Stimulated activated CD4-positive, alpha-beta T cell treated with anti-CD3 and anti-CD28 coated beads, Interleukin-1b, Interleukin-23, amount 100 ng/mL, for 1 hour (primary cell): ENCODE measurements at places on chromosomes 11 and 22.
A peak's percentile ranks its signal among the peaks of the same experiment; 100 is the strongest.

GRCh38 chr11:131889760-131890581 lies 519.6 kb downstream of the NTM start:
- no peak for DNase-seq

GRCh38 chr11:82854242-82854641 lies 46.0 kb downstream of the PRCP start:
- DNase-seq: no peak

- no peak for DNase-seq
These were observed 13.2 kb downstream of the FAM181B start for GRCh38 chr11:82720267-82721065.

DNA sequence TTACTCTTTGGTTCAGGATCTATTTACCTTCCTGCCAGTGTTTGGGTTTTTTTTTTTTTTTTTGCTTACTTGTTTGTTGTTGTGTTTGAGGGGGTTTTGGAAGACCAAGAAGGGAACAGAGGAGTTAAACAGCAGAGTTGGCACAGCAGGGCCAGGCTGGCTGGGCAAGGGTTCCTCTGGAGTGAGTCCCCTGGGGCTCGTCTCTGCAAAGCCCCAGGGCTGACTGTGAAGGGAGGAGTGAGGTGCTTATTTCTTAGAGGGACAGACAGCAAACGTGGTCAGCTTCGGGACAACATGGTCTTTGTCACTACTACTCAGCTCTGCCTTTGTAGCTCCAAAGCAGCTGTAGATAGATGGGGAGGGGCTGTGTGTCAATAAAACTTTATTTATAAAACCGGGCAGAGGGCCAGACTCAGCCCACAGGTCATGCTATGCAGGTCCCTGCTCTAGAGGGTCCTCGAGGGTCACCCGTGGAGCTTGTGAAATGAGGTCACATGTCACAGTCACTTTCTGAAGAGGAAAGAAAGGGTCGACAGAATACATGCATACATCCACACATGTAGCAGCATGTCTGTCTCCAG lies 1404.7 kb downstream of the BRD1 start:
- DNase-seq: no peak

DNA sequence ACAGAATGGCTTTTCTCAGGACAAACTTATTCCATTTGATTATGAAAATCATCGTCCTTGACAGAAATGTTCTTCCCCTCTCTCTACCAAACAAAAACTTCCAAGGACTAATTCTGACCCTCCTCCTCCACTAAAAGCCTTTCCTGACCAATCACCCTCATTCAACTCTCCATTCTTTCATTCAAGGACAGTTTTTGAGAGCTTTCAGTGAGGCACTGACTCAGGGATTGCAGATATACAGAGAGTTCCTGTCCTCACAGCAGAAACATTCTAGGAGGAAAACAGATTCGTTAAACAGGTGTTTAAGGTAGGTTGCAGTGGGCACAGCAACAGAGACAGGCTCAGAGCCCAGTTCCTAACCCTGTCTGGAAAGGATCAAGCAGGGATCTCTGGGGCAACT lies 41.5 kb downstream of the OR4D9 start:
- DNase-seq: no peak

DNA sequence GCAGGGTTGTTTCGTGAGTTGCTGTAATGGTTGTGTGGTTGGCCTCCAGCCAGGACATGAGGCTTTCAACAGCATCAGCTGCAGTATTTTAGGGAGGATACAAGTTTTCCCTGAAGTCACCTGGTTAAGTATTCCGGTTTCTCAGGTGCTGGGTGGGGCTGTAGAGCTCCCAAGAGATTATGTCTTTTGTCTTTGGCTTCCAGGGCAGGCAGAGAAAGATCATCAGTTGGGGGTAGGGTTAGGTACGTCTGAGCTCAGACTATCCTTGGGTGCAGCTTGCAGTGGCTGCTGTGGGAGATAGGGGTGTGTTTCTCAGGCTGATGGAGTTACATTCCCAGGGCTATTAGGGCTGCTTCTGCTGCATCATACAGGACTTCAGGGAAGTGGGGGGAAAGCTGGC lies 47.5 kb upstream of the MRGPRX1 start:
- no peak for DNase-seq

GRCh38 chr11:75631086-75631730 lies 37.6 kb downstream of the MAP6 start:
- DNase-seq: no peak

DNA sequence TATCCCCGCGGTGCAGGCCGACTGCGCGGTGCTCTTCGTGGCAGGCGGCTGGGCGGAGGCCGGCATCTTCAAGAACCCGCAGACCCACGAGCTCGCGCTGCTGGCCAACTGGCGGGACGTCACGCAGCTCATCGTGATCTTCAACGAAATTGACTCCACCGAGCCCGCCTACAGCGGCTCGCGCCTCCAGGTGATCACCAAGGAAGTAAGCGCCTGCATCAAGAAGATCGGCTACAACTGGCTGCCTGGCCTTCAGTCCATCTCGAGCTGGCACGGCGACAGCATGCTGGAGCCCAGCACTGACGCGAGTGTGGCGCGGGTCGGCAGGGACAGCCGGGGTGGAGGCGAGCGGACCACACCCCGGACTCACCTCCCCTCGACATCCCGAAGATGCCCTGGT lies 53.9 kb upstream of the MTNR1B start:
- DNase-seq: no peak

GRCh38 chr11:75265851-75266531 lies 25.4 kb downstream of the TPBGL start:
- no peak for DNase-seq

GRCh38 chr22:24937114-24937513 lies 9.4 kb downstream of the LHFPL7 start:
- no peak for DNase-seq

- no peak for DNase-seq
These were observed 98.1 kb downstream of the ATXN10 start for GRCh38 chr22:45769569-45770210.

DNA sequence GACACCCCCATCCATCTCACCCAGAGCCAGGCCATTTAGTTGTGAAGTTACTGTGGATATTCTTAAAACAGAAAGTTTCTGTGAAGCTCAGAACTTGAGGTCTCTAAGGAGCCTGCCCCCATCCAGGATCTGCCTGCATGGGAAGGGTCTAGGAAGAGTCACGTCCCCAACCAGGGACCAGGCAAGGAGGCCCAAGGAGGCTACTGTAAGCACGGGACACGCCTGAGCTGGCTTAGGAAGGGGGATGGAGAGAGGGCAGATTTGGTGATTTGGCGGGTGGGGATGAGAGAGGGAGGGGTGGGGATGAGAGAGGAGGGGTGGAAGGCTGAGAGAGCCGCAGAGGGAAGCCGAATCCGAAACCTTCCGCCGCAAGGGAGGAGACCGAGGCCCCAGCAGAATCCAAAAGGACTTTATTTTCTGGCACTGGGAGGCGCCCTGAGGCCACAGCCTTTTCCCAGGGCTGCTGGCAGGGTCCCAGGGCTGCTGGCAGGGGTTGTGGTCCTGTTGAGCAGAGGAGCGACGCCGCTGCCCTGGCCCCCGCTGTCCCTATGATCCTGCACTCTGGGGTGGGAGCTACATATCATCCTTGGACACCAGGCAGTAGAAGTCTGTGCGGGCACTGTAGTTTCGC lies 9.4 kb downstream of the SIGIRR start:
- DNase-seq: no peak

GRCh38 chr11:126660321-126660720 lies 304.8 kb downstream of the ST3GAL4 start:
- no peak for DNase-seq

- no peak for DNase-seq
These were observed 573.7 kb upstream of the ANO3 start for GRCh38 chr11:25758145-25758661.

DNA sequence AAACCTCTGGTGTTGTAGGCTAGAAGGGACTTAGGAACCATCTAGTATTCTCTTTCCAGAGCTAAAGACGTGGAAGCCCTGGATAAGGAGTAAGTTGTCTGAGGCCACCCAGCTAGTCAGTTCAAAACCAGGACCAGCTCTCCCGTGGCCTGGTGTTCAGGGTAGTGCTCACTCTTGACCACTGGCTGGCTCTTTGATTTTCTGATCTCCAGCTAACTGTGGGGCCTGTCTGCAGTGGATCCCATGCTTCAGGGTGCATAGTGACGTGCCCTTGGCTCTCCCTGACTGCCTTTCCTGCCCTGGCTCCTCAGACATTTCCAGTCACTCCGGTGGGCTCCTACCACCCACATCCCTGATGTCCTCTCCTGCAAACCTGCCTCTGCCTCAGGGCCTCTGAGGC lies 1.3 kb downstream of the CLMP start:
- no peak for DNase-seq

DNA sequence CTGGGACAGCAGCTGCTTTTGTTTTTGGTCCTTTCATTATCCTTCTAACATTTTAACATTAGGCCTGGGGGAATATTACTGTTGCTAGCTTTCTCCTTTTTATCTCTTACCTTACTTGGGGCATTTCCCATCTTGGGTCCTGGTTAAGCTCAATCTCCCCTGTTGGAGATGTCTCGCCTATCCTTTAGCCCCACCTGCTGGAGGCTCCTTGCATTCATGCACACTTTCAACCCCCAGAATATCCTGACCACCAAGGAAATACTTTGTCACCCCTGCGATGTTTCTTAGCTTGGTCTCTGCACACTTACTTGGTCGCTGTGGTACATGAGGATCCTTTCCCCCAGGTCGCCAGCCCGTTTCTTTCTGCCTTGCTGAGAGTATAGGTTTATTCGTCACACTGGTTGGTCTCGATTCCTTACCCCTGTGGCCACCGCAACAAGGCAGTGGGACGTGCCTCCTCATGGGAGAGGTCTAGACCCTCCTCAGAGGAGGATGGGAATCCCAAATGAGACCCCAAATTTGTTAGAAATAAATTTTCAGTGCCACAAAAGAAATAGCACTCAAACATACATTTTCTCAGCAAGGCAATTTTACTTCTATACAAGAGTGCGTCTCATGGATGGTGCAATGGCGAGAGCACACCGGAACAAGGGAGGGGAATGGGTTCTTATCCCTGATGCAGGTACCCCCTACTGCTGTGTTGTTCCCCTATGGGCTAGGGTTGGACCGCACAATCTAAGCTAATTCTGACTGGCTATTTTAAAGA lies 5.4 kb upstream of the TXN2 start:
- DNase-seq: peak; percentile 38

GRCh38 chr11:64358907-64359711 lies at the start of gene RPS6KA4:
TSS of gene RPS6KA4 (plus strand) at chr11:64359162. CDS start at chr11:64359236, 74 bp downstream.
- DNase-seq: no peak

- no peak for DNase-seq
These were observed 4.1 kb downstream of the WNT7B start for GRCh38 chr22:45972889-45973253.

DNA sequence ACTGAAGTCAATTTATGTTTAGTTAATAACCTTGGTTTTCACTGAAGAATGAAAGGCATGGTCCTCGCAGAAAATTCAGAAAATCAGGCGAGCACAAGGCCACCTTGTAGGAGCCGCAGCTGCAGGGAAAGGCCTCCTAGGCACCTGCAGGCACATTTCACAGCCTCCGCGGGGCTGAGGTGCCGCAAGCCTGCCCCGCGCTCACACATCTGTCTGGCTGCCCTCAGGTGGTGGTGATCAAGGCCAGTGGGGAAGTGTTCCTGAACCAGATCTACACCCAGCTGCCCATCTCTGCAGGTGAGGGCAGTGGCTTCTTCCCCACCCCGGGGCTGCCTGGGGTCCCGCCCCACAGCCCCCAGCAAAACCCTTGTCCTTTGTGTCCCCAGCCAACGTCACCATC lies 10.5 kb downstream of the MUC5AC start:
- no peak for DNase-seq

- DNase-seq: no peak
These were observed 1.3 kb upstream of the B4GALNT4 start for GRCh38 chr11:367956-368413.

DNA sequence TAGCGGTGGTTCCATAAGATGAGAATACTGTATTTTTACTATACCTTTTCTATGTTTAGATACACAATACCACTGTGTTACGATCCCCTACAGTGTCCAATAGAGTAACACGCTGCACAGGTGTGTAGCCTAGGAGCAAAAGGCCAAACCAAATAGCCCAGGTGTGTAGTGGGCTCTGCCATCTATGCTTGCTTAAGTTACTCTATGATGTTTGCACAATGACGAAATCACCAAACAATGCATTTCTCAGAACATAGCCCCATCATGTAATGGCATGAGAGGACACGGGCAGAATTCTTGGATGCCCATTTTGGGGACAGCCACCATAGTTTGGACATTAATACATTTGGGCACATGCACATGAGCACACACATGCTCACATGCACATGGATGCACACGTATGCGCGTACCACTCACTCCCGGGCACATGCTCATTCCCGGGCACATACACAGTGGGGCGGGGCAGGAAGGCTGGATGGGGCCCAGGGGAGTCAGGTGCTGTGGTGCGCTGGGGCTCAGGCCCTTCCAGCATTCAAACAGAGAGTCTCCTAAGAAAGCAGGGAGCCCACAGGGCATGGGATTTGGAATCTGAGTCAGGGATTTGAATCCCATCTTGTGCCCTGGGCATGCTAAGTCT lies 51.1 kb downstream of the RTN4R start:
- no peak for DNase-seq

GRCh38 chr22:40323681-40324171 lies 22.6 kb upstream of the ADSL start:
- DNase-seq: no peak

DNA sequence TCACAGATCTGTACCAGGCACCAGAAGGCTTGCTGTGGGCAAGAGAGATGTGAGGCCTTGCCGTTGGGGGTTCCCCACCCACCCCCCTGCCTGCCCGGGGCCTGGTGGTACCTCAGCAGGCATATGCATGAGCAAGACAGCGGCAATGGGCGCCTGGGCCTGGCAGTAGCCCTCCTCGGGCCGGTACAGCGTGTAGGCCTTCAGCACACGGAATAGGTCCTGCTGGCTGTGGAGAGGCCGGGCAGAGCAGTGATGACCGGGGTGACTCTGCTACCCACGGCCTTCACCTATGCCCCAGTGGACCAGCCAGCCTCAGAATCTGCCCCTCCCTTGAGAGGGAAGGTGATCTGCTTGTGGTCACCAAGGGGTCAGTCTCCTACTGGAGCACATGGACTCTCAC lies 5.5 kb upstream of the CASTOR1 start:
- no peak for DNase-seq

- no peak for DNase-seq
These were observed 32.3 kb downstream of the ADAMTS15 start for GRCh38 chr11:130480711-130481140.

GRCh38 chr11:73099512-73100266 lies 42.4 kb downstream of the FCHSD2 start:
- DNase-seq: no peak

GRCh38 chr11:117179048-117179999 lies 781 bp downstream of the SIDT2 start:
- DNase-seq: no peak

GRCh38 chr11:20367313-20367948 lies 3.9 kb downstream of the HTATIP2 start:
- DNase-seq: peak; percentile 39

DNA sequence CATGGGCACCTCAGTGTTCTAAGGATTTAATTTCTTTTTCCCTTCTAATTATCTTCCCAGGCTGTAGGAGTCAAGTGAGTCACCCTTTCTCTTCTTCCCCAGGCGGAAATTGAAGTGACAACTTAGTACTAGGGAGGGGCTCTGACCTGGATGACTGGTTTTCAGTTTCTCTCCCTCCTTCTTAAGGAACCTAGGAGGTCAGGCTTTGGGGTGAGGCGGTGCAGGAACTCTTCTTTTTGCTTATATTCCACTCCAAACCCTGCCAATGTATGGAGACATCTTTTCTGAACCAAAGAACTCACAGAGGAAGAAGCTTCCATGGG lies 12.6 kb downstream of the ZDHHC5 start:
- DNase-seq: no peak
